H4 (cell line): ENCODE measurements at places on chromosomes 5 and 9. TPM values are rescaled to one million over a fixed set of nuclear protein-coding genes. Genes with fewer than 3 reads are reported as not detected.

Gene ZNF354C
- not detected in 2 replicates for total RNA-seq

Gene GARIN3
- not detected in 2 replicates for total RNA-seq

Gene CER1
- not detected in 2 replicates for total RNA-seq

Gene CSF1R
- 0.02 TPM in 1 of 2 replicates, not detected in the other for total RNA-seq

Gene CCNJL
- 6.6 and 7.4 TPM in 2 replicates for total RNA-seq

Gene INSL6
- not detected in 2 replicates for total RNA-seq

Gene INSL4
- total RNA-seq, result not detected in 2 replicates

Gene PDCD1LG2
- 1.9 TPM in 1 of 2 replicates, not detected in the other for total RNA-seq

Gene LHX6
- total RNA-seq, result 0.90 and 1.4 TPM in 2 replicates

Gene VCP
- total RNA-seq, result 380 and 386 TPM in 2 replicates

Gene SPAG8
- total RNA-seq, result 0.99 TPM in 2 replicates

Gene KIF3A
- total RNA-seq, result 4.8 and 7.1 TPM in 2 replicates

Gene TXNDC8
- not detected in 2 replicates for total RNA-seq

Gene TSSK1B
- total RNA-seq, result not detected in 2 replicates

Gene FCHSD1
- 5.9 and 11.0 TPM in 2 replicates for total RNA-seq

Gene GAS1
- 5.7 and 6.6 TPM in 2 replicates for total RNA-seq
